Activated CD4-positive, alpha-beta T cell treated with anti-CD3 and anti-CD28 coated beads for 36 hours (primary cell): ENCODE measurements at places on chromosomes 2 and 18. TPM values are rescaled to one million over a fixed set of nuclear protein-coding genes. Genes with fewer than 3 reads are reported as not detected.

The EIF2AK3 gene
- total RNA-seq = 15.9 TPM

The GBX2 gene
- not detected for total RNA-seq

The CHST9 gene
- total RNA-seq = not detected

The TMEM17 gene
- 0.25 TPM for total RNA-seq

The HOXD8 gene
- not detected for total RNA-seq

The METTL5 gene
- 165 TPM for total RNA-seq

The CAB39 gene
- total RNA-seq = 148 TPM

The TMX3 gene
- 49.9 TPM for total RNA-seq

The ACMSD gene
- total RNA-seq = not detected

The IHH gene
- 0.12 TPM for total RNA-seq

The PDE11A gene
- total RNA-seq = 0.12 TPM

The LRATD1 gene
- not detected for total RNA-seq

The FBXO15 gene
- total RNA-seq = 1.6 TPM

The TXNL4A gene
- total RNA-seq = 150 TPM

The CHAC2 gene
- 17.4 TPM for total RNA-seq

The MTIF2 gene
- total RNA-seq = 37.3 TPM

The DLX1 gene
- total RNA-seq = not detected

The SERPINB13 gene
- total RNA-seq = not detected

The PRKAG3 gene
- not detected for total RNA-seq

The ANKRD53 gene
- 0.14 TPM for total RNA-seq

The EEF1B2 gene
- 983 TPM for total RNA-seq

The GDF7 gene
- not detected for total RNA-seq

The ATIC gene
- total RNA-seq = 310 TPM

The GRHL1 gene
- total RNA-seq = 0.53 TPM

The PROKR1 gene
- not detected for total RNA-seq

The KCNG2 gene
- not detected for total RNA-seq

The RNF138 gene
- 84.4 TPM for total RNA-seq

The TGFA gene
- total RNA-seq = 0.18 TPM

The KCNS3 gene
- total RNA-seq = 0.11 TPM

The VWC2L gene
- total RNA-seq = not detected

The SERPINB11 gene
- total RNA-seq = not detected

The REG3A gene
- not detected for total RNA-seq

The ST6GAL2 gene
- total RNA-seq = not detected

The GCA gene
- 25.5 TPM for total RNA-seq

The SPP2 gene
- total RNA-seq = not detected

The DNAJC5G gene
- not detected for total RNA-seq

The GALR1 gene
- not detected for total RNA-seq

The ALLC gene
- not detected for total RNA-seq

The MC5R gene
- total RNA-seq = not detected

The AAMP gene
- 72.2 TPM for total RNA-seq

The LGALSL gene
- total RNA-seq = 1.9 TPM

The TCF7L1 gene
- 0.07 TPM for total RNA-seq

The NCKAP1 gene
- 9.1 TPM for total RNA-seq

The ACTR1B gene
- total RNA-seq = 124 TPM

The SLC8A1 gene
- total RNA-seq = 2.3 TPM

The NCOA1 gene
- total RNA-seq = 20.6 TPM

The ABCB11 gene
- not detected for total RNA-seq

The TMEM214 gene
- 54.1 TPM for total RNA-seq

The YES1 gene
- total RNA-seq = 13.1 TPM

The SLC5A7 gene
- total RNA-seq = not detected

The GAL3ST2 gene
- total RNA-seq = 1.0 TPM

The CTNNA2 gene
- not detected for total RNA-seq

The RESP18 gene
- total RNA-seq = not detected

The AMER3 gene
- not detected for total RNA-seq

The PSME4 gene
- total RNA-seq = 44.3 TPM

The ANKRD30BL gene
- total RNA-seq = not detected

The NT5C1B gene
- total RNA-seq = not detected

The CRYBA2 gene
- total RNA-seq = not detected
